Stimulated activated CD8-positive, alpha-beta memory T cell treated with anti-CD3 and anti-CD28 coated beads, Interleukin-7, amount 100 ng/mL, for 24 hours (primary cell): ENCODE measurements at places on chromosomes 2 and 18.

DNA sequence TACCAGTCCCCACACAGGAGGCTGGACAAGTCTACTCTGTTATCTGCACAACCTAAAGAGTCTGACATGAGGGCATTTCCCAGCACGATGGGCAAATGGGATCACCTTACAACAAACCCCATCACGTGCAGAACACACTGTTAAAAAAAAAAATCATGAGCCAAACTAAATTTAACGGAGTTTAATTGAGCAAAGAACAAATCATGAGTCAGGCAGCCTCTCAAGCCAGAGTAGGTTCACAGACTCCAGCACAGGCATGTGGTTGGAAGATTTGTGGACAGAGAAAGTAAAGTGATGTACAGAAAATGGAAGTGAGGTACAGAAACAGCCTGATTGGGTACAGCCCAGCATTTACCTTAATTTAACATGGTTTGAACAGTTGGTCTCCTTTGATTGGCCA lies 59.9 kb downstream of the KYNU start:
- DNase-seq: no peak

GRCh38 chr2:177597759-177598158 lies 205.2 kb downstream of the AGPS start:
- DNase-seq: no peak

GRCh38 chr2:7878786-7879482 lies 802.9 kb upstream of the ID2 start:
- no peak for DNase-seq

GRCh38 chr2:109660046-109660860 lies 46.1 kb downstream of the SOWAHC start:
- no peak for DNase-seq
